ENCODE measurements at places on chromosomes 6 and 20.

DNA sequence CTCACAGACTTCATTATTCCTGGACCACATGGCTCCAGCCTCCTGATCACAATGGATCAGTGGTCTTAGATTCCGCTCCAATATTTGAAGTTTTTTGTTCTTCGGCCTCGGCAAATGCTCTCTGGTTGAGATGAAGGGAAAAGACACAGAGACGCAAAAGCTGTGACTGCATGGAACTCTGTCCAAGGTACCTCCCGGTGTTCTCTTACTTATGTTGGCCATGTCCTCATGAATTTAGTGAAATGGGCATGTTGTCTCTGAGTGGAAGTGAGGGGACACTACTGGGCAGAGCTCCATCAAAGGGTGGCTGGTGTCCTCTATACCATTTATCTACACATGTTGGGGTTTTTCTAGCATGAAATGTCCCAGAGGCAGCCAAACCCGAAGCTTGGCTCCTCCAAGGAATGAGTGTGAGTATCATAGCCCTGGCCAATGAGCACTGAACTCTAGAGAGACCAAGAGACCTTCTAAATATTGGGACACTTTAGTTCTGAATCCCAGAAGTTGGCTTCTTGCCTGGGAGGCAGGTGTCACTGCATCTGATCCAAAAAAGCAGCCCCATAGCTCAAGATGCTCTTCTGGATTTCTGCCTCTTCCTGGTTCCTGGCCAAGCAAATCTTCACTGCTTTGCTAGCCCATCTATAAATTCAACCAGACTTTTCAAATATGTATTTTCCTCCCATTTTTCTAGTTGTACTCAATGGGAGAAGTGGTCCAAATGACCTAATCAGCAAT is 34.1 kb downstream of the HLA-G start:
- no peak for DNase-seq

- no peak for DNase-seq
Observed at GRCh38 chr6:85920782-85921181, 278.1 kb upstream of the SYNCRIP start.

DNA sequence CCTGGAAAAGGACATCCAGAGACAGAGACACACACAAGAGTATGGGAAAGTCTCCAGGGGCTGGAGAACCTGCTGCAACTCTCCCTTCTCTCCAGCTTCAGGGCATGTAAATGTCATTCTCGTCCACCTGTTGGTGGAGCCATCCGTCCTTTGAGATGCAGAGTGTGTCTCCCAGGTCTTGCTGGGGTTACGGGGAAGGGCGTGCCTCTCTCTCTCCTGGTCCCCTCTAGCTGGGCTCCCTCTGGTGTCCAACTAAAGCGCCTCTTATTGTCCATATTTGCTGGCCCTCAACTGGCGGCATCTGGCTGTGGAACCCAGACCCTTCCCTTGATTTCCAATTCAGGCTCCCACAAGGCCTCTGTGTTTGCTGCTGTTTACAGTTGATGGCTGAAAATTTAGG is 244.1 kb downstream of the BMP7 start:
- no peak for DNase-seq

DNA sequence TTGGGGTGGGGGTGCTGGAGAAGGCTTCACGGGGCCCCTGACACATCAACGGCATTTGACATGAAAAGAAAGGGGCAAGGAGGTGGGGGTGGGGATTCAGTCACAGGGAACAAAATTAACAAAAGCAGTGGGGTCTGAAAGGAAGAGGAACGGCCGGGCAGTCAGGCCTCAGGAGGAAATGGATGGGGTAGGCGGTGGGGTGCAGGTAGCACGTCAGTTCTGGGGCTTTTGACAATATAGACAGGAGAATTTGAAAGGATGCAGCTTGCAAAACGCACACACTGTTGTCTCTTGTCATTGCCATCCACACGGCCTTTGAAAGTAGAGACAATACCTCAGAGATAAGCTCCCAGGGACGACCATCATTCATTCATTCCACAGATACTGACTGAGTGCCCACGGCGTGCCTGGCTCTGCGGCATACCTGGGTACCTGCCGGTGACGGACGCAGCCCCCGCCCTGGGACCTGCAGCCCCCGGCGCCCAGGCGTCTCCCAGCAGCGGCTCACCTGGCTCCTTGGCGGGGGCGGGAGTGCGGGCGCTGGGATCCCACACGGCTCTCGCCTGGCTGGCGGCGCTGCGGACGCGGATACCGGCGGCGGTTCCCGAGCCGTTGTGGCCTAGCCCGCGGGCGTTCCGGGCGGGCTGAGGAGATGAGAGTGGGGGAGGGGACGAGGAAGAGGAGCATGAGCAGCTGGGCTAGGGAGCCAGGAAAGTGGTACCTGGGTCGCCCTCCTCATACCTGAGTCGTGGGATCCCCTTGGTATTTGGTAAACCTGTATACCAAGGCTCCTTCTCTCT is at the start of gene SLC26A8:
Gene SLC26A8 (minus strand): TSS at position 646 of the 800 bp plus-strand sequence. CDS start 4,934 bp downstream, outside the sequence.
- no peak for DNase-seq

- no peak for DNase-seq
Observed at GRCh38 chr6:31541059-31541657, 645 bp downstream of the DDX39B start.

DNA sequence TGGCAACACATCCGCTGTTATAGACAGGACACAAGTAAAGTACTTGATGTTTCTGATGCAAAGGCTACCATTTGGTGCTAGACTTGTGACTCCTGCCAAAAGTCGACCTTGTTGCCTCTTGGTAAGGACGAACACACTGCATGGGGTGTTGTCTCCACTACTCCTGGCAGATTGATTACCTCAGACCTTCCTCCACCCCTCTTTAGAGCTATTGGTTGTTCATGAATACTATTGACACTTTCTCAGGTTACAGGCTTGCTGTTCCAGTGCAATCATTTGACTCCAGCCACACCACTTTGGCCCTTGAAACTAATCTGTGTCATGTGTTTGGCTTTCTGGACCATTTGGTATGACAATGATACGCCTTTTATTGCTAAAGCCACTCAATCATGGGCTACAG is 62.3 kb downstream of the TRMT11 start:
- DNase-seq, result no peak

GRCh38 chr6:8705435-8706020 is 270.2 kb upstream of the SLC35B3 start:
- no peak for DNase-seq

- DNase-seq, result no peak
Observed at GRCh38 chr20:38726804-38727606, 2.7 kb downstream of the SLC32A1 start.

DNA sequence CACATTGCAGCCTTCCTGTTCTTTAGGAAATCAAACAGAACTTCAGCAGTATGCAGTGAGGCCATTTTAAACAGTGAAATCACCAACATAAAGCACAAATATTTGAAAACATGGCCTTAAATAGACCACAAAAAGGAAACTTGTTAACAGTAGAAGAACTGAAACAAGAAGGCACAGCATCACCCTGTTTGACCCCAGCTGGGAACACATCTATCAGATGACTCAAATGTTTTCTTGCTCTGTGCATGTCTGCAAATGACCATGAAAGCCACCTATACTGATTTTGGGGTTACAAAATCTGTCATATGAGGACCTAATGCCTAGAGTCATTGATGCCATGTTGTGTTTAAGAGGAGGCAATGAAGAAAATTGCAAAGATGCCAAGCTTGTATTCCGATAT is 123.8 kb upstream of the ADGRF1 start:
- DNase-seq, result no peak

- no peak for DNase-seq
Observed at GRCh38 chr20:56610098-56610497, 19.0 kb upstream of the TFAP2C start.

GRCh38 chr20:45156713-45157112 is 18.0 kb upstream of the PI3 start:
- DNase-seq, result no peak

DNA sequence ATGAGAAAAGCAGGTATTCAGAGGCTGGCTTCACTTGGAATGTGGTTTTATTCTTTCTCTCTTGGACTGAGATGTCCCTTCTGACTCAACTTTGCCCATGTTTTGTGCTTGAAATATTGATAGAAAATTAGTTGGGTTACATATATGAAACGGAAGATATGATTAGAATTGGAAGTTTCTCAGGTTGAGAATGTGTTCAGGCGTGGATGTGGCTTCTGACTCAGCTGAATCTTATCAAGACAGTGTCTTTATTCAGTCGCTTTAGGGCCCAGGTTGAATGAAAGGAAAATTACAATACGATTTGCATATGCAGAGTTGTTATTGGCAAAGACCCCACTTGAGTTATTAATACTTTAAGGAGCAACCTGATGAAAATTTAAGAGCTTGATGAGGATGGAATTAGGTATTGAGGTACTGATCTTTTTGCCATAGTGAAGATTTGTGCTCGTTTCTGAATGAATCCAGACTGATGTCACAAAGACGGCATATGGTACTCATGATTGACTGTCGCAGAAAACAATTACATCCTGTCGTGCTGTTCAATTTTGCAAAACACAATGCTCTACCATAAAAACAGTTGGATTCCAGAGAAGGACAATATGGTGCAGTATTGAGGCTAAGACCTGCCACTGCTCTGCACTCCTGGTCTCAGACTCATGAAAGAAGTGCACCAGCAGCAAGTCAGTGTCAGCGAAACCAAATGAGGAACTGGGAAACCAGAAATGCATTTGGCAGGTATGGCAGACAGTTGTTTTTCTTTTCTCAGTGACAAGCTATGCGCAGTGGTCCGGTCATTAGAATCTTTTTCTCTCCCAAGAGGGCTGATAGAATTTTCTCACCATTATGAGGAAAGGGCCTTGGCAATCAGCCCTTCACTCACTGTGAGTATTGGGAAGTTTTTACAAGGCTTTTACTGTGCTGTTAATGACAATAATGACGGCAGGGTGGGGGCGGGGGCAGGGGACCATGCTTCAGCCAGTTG is 158.3 kb downstream of the DOK5 start:
- no peak for DNase-seq

DNA sequence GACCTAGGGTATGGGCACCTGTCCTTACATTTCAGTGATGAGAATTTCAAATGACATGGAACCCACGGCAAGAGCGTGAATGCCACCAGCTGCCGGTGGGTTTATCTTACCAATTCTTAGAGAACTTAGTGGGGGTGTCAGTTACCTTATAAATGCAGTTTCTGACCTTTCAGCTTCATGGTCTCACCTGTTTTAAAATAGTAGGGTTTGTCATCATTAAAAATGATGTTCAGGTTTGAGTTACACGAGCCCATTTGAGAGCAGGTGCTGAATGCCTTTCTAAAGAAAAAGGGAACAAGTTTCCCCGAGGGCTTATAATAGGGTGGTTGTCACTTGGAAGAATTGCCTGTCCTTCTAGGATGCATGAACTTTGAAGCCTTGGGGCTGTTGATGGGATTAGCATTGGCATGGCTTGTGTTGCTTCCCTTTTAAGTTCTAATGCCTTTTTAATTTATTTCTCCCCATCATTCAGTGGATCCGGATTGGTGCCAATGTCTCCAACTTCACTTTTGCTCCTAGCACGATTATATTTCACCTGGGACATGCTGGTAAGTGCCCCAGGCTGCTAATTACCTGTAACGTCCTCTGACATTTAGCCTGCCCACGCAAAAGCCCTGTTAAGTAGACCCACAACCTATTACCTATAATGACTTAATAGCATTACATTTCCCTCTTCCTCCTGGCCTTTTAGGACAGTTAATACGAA is 27.9 kb downstream of the GHRH start:
- DNase-seq, result no peak

GRCh38 chr6:35202066-35202546 is 11.7 kb upstream of the SCUBE3 start:
- no peak for DNase-seq

GRCh38 chr20:59074456-59074855 is 31.9 kb upstream of the PRELID3B start:
- DNase-seq, result no peak

DNA sequence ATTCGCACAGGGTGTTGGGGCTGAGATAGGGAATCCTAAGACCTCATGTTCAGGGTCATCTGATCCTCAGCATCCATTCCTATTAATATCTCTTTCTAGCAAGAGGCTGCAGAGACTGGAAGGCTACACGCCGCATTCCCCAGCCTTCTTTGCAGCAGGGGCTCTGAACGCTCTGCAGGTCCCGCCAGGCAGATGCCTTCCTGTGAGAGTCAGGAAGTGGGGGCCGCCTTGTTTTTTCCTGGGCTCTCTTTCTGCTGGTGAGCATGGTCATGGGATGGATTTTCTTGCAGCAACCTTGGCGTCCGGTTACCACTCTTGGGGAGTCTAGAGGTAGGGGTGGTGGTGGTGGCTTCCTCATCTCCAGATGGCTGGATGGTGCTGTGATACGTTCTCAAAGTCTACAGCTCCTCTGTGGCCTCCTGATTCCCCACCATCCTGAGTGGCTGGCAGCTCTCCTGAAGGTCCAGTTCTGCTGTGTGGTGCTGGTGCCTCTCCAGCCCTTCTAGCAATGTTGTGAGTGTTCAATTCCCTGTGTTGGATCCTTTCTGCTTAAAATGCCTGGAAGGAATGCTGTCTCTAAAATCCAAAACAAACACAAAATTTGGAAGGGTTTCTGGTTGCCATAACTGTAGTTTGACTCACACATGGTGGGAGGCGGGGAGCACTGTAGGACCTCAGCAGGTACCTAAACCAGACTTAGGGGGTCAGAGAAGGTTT is 111.9 kb downstream of the CEBPB start:
- no peak for DNase-seq

DNA sequence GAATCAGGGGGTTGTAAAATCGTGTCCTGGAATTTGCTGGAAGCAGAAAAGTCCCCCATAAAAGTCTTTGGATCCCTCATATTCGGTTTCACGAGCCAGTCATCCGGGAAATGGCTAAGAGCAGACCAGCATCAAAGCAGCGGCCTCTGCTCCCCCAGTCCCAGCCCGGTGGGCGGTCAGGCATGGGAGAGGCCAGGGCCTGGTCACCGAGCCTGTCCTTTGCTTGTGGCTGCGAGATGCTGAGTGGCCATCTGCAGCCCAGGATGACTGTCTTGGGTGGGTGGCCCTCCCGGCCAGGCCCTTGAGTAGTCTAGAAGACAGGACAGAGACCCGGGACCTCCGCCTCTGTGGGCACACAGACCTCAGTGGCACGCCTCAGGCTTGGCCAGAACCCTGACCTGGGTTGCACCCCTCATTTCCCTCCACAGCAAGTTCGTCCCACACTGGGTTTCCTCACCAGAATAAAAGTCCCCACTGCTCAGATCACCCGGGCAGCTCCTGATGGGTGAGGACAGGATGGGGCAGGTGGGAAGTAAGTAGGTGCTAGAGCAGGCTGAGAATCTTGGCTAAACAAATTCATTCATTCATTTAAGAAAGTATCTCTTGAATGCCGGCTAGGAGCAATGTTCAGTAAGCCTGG is 172.1 kb downstream of the BMP7 start:
- no peak for DNase-seq

DNA sequence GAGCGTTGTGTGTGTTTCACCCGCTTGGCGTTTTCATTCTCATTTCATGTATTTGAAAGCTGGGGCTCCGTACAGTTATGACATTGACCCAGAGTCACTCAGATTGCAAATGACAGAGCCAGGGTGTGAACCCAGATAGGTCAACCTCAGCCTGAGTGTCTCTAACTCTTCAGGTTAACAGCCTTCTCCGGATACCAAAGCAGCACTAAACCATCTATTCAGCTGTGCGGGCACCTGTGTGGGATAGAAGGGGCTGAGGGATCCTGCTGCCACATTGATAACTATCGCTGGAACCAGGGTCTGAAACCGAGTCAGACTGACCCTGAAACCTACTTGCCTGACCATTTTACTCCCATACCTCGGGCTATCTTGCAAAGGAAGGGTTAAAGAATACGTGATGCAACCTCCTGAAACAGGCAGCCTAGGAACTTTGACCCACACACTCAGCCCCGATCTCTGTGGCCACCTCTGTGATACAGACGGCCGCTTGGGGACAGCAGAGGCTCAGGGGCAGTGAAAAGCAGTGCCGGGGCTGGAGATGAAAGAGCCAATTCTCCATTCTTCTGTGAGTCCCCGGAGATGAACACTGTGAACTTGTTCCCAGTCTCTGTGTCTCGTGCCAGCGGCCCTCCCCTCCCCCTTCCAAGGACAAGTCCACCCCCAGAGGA is 233.5 kb upstream of the QKI start:
- no peak for DNase-seq
